Mesendoderm (in vitro differentiated cells): ENCODE measurements at places on chromosomes 13 and 19.
A peak's percentile ranks its signal among the peaks of the same experiment; 100 is the strongest.

DNA sequence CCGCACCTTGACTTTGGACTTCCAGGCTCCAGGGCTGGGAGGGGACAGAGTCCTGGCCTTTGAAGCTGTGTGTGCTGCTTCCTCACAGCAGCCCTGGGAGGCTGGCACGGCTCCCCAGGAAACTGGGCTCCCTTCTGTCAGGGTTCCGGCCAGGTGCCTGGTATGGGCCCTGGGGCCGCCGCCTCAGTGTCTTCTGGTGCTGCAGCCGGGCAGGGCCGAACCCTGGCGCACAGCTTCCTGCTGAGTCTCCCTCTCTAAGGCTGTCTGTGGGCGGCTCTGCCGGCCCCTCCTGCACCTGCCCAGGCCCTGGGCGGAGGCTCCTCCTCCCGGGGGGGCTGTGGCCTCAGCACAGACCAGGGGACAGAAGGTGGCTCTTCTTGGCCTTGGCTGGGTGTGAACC is 32.4 kb downstream of the GPX4 start:
- no peak for DNase-seq

DNA sequence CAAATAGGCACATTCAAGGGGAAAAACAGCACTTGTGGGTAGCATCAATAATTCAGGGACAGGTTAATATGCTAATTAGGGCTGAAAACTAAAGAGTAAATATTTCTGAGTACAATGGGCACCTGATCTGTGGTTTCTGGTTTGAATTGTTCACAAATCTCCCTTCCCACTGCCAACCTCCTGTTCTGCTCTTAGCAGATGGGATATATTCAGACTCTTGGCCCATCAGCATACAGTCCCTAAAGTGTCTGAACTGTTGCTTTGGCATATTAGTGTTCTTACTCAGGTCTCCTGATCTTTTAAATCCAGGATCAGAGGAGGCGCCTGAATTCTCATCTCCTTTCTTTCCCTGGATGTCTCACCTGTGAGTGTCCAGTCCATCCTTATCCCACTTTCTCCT is 8.2 kb upstream of the LRCH1 start:
- no peak for DNase-seq

GRCh38 chr13:102484329-102484728 is 82.5 kb upstream of the FGF14 start:
- peak; percentile 53 for DNase-seq

- no peak for DNase-seq
These were observed 3.2 kb downstream of the PIAS4 start for GRCh38 chr19:4010808-4011110.

GRCh38 chr19:19271828-19272599 is 1.1 kb downstream of the TM6SF2 start:
- no peak for DNase-seq
